ENCODE measurements at places on chromosomes 2 and 18.
A peak's percentile ranks its signal among the peaks of the same experiment; 100 is the strongest.

- DNase-seq = no peak
Measured at GRCh38 chr2:38613849-38614213, 11.1 kb upstream of the HNRNPLL start.

DNA sequence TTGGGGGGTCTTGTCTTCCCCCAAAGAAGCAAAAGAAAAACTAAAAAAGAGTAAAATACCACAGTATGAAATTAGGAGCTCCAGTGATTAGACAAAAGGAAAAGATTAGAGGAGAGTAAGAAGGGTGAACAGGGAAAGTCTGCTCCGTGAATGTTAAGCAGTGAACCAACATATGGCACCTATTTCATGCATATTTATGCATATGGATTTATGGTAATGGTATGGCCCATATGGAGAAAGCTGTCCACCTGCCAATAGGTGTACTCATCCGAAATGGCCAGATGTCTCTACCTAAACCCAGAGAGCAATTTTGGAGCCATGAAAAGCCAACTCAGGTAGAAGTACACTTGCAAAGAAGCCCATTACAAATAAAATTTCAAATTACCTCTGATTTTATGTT lies 404.0 kb upstream of the RAB6C start:
- DNase-seq = no peak

DNA sequence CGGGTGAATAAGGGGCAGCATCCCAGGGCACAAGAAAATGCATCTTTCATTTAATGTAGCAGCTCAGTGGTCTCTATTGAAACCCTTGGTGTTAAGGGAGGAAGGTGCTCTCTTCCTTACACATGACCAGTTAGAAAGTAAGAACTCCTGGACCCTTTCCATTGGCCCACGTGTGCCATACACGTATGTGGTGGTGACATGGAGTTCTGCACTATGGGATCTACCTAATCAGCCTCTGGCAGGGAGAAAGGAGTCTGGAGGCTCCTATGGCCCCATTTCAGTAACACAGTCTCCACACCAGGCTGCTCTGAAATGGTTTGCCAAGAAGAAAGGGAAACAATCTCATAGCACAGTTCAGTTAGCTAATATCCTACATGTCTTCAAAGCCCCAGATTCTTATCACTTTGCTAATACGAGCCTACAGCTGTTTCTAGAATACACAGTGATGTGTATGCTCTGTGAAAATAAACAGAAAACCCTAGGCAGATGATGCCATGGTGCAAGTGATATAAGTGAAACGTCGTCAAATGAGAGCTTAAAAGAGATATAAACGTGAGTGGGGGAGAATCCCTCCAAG lies 7.0 kb downstream of the EFEMP1 start:
- no peak for DNase-seq

DNA sequence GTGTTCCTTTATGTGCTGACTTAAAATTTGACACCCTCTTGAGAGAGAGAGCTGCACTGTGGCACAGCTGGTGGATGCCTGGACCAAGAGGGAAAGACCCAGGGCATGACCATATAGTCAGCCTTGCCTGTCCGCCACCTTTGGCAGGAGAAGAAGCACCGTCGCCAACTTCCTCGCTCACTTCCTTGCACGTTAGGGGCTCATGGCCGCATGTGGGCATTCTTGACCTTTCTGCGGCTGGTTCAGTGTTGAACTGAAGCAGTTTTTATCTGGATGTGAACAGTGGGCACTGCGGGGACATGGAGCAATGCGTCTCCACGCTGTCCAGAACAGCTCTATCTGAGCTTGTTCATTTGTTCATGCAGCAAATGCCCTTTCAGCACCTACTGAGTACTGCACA lies 66.9 kb downstream of the TRAPPC12 start:
- DNase-seq = no peak

DNA sequence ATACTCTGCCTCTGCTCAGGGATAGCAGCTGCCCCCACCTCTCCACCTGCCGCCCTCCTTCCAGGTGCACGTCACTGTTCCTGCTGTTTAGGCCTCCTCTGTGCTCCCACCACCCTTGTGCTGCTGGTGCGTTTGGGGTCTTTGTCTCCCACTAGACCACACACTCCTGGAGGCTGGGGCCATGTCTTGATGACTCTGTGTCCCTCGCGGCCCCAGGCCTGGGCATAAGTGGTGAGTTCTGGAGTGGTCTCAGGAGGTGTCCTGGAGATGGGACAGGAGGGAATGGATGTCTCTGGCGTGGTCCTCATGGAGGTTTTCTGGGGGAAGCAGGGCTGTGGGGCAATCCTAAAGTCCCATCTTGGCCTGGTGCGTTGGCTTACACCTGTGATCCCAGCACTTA lies 132.1 kb downstream of the TFCP2L1 start:
- no peak for DNase-seq

GRCh38 chr2:43513216-43513615 lies 82.6 kb downstream of the THADA start:
- DNase-seq = peak; percentile 38

- DNase-seq = no peak
Measured at GRCh38 chr2:113977060-113977659, 87.3 kb downstream of the ACTR3 start.

DNA sequence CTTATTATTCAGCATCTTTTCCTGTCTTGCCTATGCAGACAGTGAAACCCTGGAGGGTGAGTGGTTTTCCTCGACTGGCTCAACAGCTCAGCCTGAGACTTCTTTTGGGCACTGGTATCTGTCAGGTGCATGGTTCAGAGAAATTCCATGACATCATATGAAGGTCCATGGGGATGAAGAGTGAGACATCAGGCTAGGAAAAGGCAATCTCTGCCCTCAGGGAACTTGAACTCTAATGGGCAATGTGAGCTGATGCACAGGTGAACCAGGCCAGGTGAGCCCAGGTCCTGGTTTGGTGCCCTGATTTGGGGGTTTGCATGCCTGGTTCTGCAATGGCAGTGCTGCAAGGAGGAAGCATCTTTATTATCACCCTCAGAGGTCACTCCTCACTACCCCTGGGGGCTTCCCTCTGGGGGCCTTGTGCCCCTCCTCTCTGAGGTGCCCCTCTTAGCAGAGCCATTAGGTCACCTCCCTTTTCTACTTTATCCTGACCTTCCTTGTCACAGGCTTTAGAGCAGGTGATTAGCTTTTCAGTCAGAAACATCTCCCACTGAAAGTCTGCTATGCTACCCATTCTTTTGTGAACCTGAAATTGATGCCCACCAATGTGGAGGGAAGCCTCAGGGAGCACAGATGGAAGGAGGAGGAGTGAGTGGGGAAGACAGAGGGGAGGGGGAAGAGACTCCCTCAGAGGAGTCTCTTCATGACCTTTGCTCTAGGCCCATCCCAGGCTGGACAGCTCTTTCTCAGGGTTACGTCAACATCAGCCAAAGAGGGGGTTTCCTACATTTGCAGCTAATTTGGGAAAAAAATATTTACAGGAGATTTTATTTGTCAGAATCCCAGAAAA lies 47.3 kb downstream of the MERTK start:
- DNase-seq = no peak

DNA sequence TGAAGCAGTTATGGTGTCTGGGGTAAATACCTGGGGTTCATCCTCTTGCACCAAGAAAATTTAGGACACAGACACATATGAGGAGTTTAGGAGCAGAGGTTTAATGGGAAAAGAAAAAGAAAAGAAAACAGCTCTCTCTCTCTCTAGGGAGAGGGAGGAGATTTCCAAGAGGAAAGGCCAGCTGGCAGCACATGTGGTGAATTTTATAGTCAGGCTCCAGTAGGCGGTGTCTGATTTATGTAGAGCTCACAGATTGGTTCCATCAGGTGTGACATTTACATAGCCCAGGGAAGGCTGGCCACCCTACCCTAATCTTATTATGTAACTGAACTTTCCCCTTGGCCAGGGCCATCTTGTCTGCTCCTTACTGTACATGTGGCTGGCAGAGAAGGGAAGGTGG lies 297.5 kb upstream of the RGPD4 start:
- no peak for DNase-seq
